ENCODE measurements at places on chromosomes 5 and 9.

DNA sequence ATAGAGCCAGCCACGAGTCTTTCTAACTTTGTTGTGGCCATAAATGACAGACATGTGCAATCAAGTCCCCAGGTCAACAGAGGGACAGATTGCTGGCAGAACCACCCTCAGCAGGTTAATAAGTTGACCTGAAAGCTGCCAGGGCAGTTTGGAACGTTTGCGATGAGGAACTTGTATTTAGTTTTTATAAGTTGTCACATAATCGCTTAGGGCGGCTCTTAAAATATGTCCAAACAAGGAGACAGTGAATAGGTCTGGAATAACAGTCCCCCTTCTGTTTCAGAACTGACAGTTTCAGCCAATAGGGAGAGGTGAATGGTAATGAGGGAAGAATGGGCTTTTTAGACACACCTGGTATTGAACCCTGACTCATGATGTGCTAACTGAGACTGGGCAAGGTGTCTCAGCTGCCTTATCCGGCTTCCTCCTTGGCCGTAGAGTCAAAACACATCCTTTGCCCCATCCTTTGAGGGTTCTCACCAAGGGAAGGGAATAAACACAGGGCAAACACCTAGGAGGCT is 33.6 kb upstream of the GABRP start:
- no peak for DNase-seq

DNA sequence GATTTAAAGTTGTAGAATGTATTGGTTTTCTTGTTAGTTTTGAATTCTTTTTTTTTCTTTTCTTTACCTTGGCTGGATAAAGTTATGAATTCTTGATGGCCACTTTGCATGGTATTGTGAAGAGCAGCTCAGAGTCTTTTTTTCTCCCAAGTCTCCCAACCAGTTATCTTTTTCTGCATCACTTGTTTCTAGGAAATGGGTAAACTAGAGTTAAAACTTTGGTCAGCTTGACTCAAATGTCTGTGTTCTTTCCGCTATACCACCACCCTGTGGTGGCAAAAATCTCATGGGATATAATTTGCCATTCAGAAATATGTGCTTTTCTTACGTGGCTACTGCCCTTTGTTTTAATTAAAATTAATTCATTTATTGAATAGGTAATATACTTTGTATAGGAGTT is 113.2 kb downstream of the UNC13B start:
- DNase-seq: peak; percentile 40

DNA sequence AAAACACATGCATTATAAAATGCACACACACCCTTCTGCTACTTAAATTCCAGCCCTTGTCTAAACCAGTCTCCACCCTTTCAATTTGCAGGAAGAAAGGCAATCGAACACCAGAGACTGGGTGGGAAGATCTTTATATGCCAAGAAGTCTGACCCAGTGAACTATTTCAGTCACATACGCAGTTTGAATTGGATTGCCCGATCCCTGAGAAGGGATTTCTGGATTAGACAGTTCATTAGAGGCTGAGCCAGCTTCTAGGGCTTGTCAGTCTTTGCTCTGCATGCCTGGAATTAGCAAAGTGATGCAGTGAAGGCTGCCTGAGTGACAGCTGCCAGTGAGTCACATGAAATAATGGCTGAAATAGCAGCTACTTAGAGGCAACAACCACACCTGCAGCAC is 159.9 kb downstream of the PPP2R2B start:
- no peak for DNase-seq

DNA sequence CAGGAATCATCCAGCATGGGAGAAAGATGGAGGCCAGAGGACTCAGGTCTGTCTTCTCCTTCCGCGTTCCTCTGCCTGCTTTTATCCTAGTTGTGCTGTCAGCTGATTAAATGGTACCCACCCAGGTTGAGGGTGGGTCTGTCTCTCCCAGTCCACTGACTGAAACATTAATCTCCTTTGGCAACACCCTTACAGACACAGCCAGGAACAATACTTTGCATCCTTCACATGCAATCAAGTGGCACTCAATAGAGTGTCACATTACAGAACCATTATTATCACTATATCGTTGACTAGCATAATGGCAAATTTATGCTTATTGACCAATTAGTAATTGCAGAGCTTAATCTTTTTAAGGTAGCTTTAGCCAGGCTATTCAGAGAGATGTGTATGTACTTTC is 64.8 kb downstream of the UNC13B start:
- DNase-seq: no peak

- no peak for DNase-seq
These were observed 6.1 kb downstream of the IRX4 start for GRCh38 chr5:1876660-1877064.

GRCh38 chr9:34145165-34145564 is 18.7 kb upstream of the DCAF12 start:
- no peak for DNase-seq

- DNase-seq: no peak
These were observed 167.5 kb downstream of the NMUR2 start for GRCh38 chr5:152237531-152237930.

- DNase-seq: no peak
These were observed 25.2 kb upstream of the FRMD3 start for GRCh38 chr9:83563360-83563759.

All from SK-MEL-5 (cell line).